Naive thymus-derived CD4-positive, alpha-beta T cell (primary cell): ENCODE measurements at places on chromosomes 6 and 20. TPM values are rescaled to one million over a fixed set of nuclear protein-coding genes. Genes with fewer than 3 reads are reported as not detected.

DNA sequence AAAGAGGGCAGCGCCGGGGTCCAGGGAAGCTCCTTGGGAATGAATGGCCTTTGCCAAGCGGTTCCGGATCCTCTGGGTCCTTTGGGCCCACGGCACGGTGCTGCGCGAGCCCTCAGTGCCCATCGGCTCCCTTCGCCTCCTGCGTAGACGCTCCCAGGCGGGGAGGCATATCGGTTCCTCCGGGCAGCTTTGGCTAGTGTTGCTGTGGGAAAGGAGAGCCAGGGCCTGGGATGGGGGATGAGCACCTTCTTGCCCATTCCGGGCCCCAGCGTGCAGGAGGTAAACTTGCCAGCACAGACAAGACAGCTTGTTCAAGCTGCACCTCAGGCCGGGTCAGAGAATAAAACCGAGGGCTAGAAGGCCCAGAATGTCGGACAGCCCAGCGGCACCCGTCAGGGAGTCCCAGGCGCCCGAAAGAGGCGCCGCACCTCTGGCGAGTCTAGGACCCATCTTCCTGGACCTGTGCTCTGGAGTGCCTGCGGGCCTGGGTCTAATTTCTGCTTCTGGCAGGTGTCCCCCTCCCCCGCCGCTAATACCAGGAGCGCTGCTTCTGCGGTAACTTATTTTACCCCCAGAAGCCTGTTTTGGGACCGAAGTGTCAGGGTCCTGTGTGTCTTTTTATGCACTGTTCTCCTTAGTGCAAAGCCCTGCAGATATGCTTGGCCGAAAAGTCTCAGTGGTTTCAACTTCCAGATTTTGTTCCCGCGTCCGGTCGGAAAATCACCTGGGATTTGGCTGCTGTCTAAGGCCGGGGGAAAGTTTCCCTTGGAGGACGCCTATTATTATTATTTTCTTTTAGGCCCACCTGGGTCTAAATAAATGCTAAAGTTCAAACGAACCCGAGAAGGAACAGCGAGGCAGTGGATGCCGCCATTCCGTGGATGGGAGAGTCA lies 1.7 kb upstream of the TFAP2C start:
- H3K27me3 ChIP-seq = peaks cover 9% of the 10 kb centered on the region
- no peaks in the 10 kb centered on the region for H3K36me3 ChIP-seq
- H3K27ac ChIP-seq = no peak overlapping the region
- no peak overlapping the region for H3K4me3 ChIP-seq
- H3K4me1 ChIP-seq = no peaks in the 10 kb centered on the region

GRCh38 chr20:10519361-10520046 lies 84.4 kb downstream of the SLX4IP start:
- no peak for DNase-seq
- H3K4me1 ChIP-seq = peaks cover 8% of the 10 kb centered on the region
- H3K27me3 ChIP-seq = no peaks in the 10 kb centered on the region
- H3K4me3 ChIP-seq = no peak overlapping the region
- H3K27ac ChIP-seq = no peak overlapping the region
- H3K36me3 ChIP-seq = no peaks in the 10 kb centered on the region

GRCh38 chr20:4471221-4471620 lies 250.5 kb upstream of the PRND start:
- no peak for DNase-seq
- H3K27me3 ChIP-seq = no peaks in the 10 kb centered on the region
- H3K4me1 ChIP-seq = no peaks in the 10 kb centered on the region
- H3K4me3 ChIP-seq = no peak overlapping the region
- no peak overlapping the region for H3K27ac ChIP-seq

DNA sequence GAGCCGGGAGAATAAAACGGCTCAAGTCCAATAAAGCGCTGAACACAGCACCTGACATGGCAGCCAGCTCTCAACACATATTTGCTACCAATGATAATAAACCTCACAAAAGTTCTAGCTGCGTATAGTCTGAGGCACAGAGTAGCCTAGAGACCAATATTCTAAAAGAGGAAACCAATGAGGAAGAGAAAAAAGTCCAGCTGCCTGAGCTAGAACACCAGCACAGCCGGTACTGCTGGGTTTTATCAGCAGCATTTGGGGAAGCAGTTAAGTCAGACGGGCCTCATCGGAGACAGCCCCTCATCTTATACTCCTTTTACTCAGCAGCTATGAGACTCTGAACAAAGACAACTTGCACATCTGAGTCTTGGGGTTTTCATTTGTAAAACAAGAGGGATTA lies 2.4 kb upstream of the RTF2 start:
- H3K4me1 ChIP-seq = peaks cover 45% of the 10 kb centered on the region
- no peak overlapping the region for H3K27ac ChIP-seq
- no peaks in the 10 kb centered on the region for H3K36me3 ChIP-seq
- DNase-seq = no peak
- no peaks in the 10 kb centered on the region for H3K27me3 ChIP-seq
- H3K4me3 ChIP-seq = no peak overlapping the region

DNA sequence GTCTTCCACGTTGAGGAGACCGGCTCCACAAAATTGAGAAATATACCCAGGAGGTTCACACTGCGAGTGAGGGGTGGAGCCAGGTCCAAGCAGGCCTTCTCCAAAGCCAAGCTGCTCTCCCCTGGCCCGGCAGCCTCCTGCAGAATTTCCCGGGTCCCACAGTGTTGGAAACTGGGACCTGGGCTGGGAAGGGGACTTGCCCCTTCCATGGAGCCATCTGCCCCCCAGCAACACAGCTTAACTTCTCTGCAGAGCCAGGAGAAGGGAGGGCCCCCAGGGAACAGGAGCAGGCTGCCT lies 35.4 kb downstream of the MDFI start:
- H3K27me3 ChIP-seq = no peaks in the 10 kb centered on the region
- no peak overlapping the region for H3K27ac ChIP-seq
- no peak overlapping the region for H3K4me3 ChIP-seq
- no peaks in the 10 kb centered on the region for H3K36me3 ChIP-seq
- no peaks in the 10 kb centered on the region for H3K4me1 ChIP-seq

GRCh38 chr6:144189351-144189750 lies 39.0 kb downstream of the STX11 start:
- no peak overlapping the region for H3K4me3 ChIP-seq
- no peaks in the 10 kb centered on the region for H3K4me1 ChIP-seq
- no peaks in the 10 kb centered on the region for H3K36me3 ChIP-seq
- DNase-seq = no peak

GRCh38 chr20:19074828-19075516 lies 137.5 kb upstream of the SLC24A3 start:
- H3K4me1 ChIP-seq = no peaks in the 10 kb centered on the region
- H3K27ac ChIP-seq = no peak overlapping the region
- DNase-seq = peak; percentile 50
- no peaks in the 10 kb centered on the region for H3K36me3 ChIP-seq

DNA sequence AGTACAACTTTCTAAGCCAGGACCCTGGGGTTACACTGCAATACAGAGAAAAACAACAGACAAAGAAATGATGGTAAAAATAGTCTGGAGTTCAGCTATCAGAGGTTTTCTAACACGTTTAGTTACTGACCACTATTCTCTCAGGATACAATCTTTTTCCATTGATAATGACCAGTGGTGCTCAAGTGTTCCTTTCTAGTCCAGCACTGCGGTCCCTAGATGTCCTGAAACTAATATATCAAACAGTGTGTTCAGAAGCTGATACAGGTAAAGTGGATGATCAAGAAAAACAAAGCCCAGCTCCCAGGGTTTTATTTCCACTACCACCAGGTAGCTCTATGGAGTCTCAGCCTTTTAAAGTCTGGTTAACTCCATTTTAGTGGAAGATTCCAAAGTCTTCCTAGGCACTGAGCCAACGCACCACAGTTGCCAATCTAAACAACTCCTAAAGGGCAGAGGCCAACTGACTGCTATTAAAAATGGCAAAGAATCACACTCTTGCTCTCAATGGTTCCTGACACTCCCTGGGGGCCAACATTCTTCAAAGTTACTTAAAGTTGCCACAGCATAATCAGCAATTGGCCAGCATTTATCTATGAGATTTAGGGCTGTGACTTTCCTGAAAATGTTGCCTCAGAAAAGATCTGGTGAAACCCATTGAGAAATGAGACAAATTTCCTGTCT lies 38.2 kb downstream of the DZANK1 start:
- no peak overlapping the region for H3K4me3 ChIP-seq
- no peaks in the 10 kb centered on the region for H3K36me3 ChIP-seq
- no peaks in the 10 kb centered on the region for H3K27me3 ChIP-seq
- no peaks in the 10 kb centered on the region for H3K4me1 ChIP-seq
- DNase-seq = no peak

- no peak for DNase-seq
- no peaks in the 10 kb centered on the region for H3K27me3 ChIP-seq
- no peaks in the 10 kb centered on the region for H3K4me1 ChIP-seq
- H3K4me3 ChIP-seq = no peak overlapping the region
- no peaks in the 10 kb centered on the region for H3K36me3 ChIP-seq
These were observed 555.3 kb upstream of the MAP3K7 start for GRCh38 chr6:91142154-91142553.

DNA sequence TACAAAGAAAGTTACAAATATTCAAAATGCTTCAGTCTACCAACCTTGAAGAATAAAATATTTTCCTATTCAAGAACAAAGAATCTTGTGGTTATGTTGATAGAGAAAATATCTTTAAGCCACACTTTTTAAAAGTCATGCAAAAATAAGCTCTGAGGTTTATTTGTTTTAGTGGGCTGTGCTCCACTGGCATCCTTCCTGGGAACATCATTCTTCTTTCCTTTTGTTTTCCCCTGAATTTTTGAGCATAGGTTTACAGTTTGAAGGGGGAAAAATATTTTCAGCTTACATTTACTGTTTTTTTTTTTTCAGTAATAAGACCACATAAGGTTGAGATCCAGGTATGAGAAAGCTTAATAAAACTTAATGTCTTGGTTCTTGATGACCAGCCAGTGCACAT lies 72.0 kb upstream of the BACH2 start:
- H3K4me1 ChIP-seq = no peaks in the 10 kb centered on the region
- H3K27ac ChIP-seq = no peak overlapping the region
- H3K36me3 ChIP-seq = no peaks in the 10 kb centered on the region
- no peaks in the 10 kb centered on the region for H3K27me3 ChIP-seq
- DNase-seq = no peak

DNA sequence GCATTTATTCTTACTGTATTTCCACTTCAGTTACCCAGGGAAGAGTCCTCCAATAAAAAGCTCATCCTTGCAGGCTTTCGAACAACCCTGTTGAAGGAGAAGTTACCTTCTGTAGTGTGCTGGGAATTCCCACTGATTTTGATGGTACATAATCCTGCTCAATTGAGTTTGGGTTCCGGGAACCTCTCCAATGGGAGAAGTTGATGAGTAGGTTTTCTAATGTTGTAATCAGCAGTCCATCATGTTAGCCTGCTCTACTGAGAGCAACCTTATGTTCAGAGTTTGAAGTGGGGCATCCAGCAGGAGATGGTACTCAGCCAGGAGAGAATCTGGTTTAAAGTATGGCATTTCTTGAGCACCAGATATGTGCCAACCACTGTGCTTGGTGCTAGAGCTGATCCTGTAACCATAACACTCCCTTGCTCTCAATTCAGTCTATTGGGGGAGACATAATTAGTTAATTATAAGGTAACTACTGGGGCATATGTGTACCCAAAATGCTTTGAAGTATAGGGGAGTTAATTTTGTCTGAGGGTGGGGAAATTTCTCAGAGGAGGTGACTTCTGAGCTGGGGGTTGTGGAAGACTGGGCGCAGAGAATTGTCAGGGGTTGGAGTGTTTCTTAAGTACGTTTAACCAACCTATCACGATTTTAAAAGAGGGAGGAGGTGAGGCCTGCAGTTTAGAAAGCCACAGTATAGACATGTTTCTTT lies 2.1 kb downstream of the TOP1 start:
- H3K27ac ChIP-seq = no peak overlapping the region
- no peaks in the 10 kb centered on the region for H3K27me3 ChIP-seq
- H3K36me3 ChIP-seq = no peaks in the 10 kb centered on the region
- DNase-seq = no peak

DNA sequence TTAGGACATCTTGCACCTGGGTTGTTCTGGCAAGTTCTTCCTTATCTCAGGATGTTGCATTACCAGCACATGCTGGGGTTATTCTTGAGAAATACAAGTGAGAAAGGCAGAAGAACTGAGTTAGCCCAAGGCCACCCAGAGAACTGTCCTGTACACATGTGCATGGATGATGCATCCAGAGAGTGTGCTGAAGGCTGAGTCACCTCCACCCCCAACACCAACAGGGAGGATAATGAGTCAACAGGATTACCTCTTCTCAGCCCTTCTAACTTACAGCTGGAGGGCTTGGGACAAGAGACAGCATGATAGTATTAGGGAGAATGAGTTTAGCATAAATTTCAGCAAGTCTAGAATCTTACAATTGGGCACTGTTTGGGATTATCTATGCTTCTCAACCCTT lies 8.5 kb downstream of the SCGN start:
- DNase-seq = no peak
- no peaks in the 10 kb centered on the region for H3K36me3 ChIP-seq
- H3K4me1 ChIP-seq = no peaks in the 10 kb centered on the region
- no peak overlapping the region for H3K27ac ChIP-seq
- no peaks in the 10 kb centered on the region for H3K27me3 ChIP-seq

- no peak overlapping the region for H3K27ac ChIP-seq
- no peaks in the 10 kb centered on the region for H3K27me3 ChIP-seq
- H3K4me1 ChIP-seq = no peaks in the 10 kb centered on the region
- DNase-seq = no peak
- no peak overlapping the region for H3K4me3 ChIP-seq
These were observed 11.3 kb downstream of the PRRC2A start for GRCh38 chr6:31631681-31632278.

DNA sequence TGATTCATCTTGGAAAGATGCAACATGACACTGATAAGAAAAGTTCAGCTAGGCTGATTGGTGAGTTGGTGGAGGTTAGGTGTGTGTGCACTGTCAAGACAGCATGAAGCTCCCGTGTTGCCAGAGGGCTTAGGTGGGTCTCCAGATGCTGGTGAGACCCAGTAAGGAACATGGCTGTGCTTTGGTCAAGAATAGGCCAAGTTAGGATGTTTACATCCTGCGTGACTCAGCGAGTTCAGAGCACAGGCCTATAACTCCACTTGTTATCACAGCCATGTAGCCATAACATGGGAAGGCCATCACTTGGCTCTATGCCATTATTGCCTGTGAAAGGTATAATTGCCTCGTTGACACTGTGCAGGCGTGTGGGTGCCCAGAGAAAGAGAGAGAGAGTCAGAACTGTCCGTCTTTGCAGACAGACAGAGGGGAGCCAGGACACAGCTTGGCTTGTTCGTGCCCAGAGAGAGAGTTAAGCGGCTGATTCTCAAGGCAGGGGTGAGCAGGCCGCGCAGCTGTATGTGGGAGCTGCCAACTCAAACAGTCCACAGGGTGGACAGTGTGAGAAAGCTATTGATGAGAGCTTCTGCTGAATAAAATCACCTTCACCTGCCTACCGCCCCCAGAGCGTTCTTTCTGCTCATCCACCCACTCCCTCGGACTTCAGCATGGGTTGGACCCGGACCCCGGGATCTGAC lies 43.5 kb downstream of the OR2B6 start:
- no peaks in the 10 kb centered on the region for H3K36me3 ChIP-seq
- H3K4me1 ChIP-seq = no peaks in the 10 kb centered on the region
- H3K4me3 ChIP-seq = no peak overlapping the region

- no peak overlapping the region for H3K4me3 ChIP-seq
- H3K27ac ChIP-seq = peak overlapping the region; percentile 46
- peaks cover 7% of the 10 kb centered on the region for H3K36me3 ChIP-seq
These were observed 41.1 kb upstream of the FANCE start for GRCh38 chr6:35411066-35411465.

SPATA2 gene
- total RNA-seq = 10.0 TPM

ASIP gene
- not detected in 2 replicates for total RNA-seq

ZBP1 gene
- 9.4 TPM for total RNA-seq

CCN6 gene
- total RNA-seq = not detected

TUBB2B gene
- total RNA-seq = 0.27 TPM

RNF182 gene
- total RNA-seq = not detected

C6orf58 gene
- total RNA-seq = not detected
